ENCODE measurements at places on chromosomes 1 and 21. TPM values are rescaled to one million over a fixed set of nuclear protein-coding genes. Genes with fewer than 3 reads are reported as not detected.

GRCh38 chr1:207414606-207415108 is 39.5 kb upstream of the CR2 start:
- no peak for DNase-seq
- no peaks in the 10 kb centered on the region for H3K36me3 ChIP-seq
- H3K4me1 ChIP-seq: no peaks in the 10 kb centered on the region

SPATC1L gene
- 7.0 TPM for total RNA-seq

TACSTD2 gene
- 0.16 TPM for total RNA-seq

OR2L8 gene
- total RNA-seq: not detected

NBL1 gene
- total RNA-seq: 30.0 TPM

LIPI gene
- total RNA-seq: not detected

GNAT2 gene
- not detected for total RNA-seq

DNA sequence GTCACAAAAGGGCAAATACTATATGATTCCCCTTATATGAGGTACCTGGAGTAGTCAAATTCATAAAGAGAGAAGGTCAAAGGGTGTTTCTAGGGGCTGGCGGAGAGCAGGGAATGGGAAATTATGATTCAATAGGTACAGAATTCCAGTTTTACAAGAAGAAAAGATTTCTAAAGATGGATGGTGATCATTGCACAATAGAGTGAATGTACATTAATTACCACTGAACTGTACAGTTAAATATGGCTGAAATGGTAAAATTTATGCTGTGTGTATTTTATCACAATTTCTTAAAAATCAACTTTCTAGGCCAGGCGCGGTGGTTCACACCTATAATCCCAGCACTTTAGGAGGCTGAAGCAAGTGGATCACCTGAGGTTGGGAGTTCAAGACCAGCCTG is 18.1 kb upstream of the TMEM81 start:
- H3K4me3 ChIP-seq: no peak overlapping the region
- no peaks in the 10 kb centered on the region for H3K4me1 ChIP-seq
- no peak for DNase-seq
- no peaks in the 10 kb centered on the region for H3K27me3 ChIP-seq
- H3K36me3 ChIP-seq: peaks cover 92% of the 10 kb centered on the region
- no peak overlapping the region for H3K27ac ChIP-seq

DNA sequence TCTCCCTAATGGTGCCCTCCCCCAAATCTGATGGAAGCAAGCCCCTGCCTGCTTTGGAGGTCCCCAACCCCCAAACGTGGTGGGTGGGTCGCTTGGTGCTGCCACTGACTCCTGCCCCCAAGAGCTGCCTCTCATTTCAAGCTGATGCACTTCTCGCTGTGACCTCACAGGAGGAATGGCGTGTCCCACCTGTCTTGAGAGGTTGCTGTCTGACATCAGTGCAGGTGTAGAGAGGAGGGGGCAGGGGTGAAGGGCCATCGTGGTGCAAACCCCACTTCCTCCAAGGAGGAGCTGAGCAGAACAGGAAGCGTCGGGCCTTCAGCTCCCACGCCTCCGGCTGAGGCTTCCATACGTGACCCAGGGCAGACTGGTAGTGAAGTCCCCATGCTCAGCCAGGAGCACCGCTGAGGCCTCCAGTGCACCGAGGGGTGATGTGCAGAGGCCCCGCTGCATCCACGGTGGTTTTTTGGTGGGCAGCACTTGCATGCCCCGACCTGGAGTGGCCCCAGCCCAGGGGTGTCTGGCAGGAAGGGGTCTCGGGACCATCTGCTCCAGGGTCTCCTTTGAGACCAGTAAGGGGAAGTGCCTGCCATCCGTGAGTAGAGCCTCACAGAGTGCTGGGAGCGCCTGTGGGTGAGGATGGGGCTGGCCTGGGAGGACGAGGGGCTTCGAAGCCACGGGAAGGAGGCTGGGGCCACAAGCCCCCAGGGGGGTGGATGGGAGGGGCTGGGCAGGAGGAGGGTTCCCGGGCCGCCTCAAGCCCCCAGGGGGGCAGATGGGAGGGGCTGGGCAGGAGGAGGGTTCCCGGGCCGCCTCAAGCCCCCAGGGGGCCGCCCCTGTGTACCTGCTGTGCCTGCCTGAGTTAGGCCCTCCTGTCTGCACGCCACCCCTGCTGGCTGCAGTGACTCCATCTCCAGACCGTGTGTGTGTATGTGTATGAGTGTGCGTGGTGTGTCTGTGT is 39.8 kb downstream of the WDR4 start:
- no peak overlapping the region for H3K4me3 ChIP-seq
- peaks cover 27% of the 10 kb centered on the region for H3K36me3 ChIP-seq
- peak; percentile 9 for DNase-seq
- H3K27ac ChIP-seq: no peak overlapping the region
- peaks cover 4% of the 10 kb centered on the region for H3K4me1 ChIP-seq

- no peaks in the 10 kb centered on the region for H3K36me3 ChIP-seq
- no peak overlapping the region for H3K27ac ChIP-seq
- peaks cover 6% of the 10 kb centered on the region for H3K4me1 ChIP-seq
- H3K4me3 ChIP-seq: no peak overlapping the region
- no peaks in the 10 kb centered on the region for H3K27me3 ChIP-seq
Observed at GRCh38 chr1:224517171-224517570, 82.6 kb upstream of the WDR26 start.

HAO2 gene
- not detected for total RNA-seq

NTRK1 gene
- total RNA-seq: 1.0 TPM

- DNase-seq: no peak
- H3K27ac ChIP-seq: no peak overlapping the region
- H3K4me1 ChIP-seq: peaks cover 13% of the 10 kb centered on the region
- no peak overlapping the region for H3K4me3 ChIP-seq
- no peaks in the 10 kb centered on the region for H3K27me3 ChIP-seq
Observed at GRCh38 chr1:147719711-147720225, 40.6 kb downstream of the GJA5 start.

DNA sequence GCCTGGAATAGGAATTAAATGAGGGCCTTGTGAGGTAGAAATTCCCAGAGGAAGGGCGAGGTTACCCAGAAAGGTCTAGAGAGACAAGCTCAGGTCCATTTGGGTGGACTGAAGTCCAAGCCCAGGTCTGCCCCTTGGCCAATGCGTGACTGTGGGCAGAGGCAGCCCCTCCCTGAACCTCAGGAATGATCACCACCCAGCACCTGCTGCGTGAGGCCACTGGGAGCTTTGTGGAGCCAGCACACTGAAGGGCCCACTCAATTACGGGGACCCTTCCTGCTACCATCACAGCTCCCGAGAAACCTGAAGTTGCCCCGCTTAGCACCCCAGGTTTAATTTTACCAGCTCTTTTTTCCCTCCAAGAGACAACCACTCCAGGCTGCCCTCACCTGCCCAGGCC is 6.5 kb upstream of the MATN1 start:
- no peak overlapping the region for H3K27ac ChIP-seq
- no peak for DNase-seq
- no peaks in the 10 kb centered on the region for H3K4me1 ChIP-seq
- H3K27me3 ChIP-seq: no peaks in the 10 kb centered on the region

DNA sequence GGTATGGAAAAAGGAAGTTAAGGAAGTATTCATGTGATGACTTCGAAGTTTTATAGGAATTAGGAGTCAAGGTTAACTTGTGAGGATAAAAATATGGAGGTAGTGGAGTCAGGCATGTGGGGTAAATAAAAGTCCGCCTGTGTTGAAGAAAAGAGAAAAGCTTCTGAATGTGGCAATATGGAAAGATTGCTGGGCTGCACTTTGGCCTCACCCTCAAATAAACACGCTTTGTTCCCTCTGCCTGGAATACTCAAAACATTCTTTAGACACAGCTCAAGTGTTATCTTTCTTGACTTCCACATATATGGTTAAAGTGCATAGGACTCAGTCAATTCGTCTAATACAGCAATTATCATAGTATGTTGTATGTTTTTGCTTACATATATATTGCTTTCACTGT is 137.7 kb downstream of the PLA2G4A start:
- H3K4me1 ChIP-seq: no peaks in the 10 kb centered on the region
- H3K4me3 ChIP-seq: no peak overlapping the region
- DNase-seq: no peak
- no peaks in the 10 kb centered on the region for H3K36me3 ChIP-seq

DNA sequence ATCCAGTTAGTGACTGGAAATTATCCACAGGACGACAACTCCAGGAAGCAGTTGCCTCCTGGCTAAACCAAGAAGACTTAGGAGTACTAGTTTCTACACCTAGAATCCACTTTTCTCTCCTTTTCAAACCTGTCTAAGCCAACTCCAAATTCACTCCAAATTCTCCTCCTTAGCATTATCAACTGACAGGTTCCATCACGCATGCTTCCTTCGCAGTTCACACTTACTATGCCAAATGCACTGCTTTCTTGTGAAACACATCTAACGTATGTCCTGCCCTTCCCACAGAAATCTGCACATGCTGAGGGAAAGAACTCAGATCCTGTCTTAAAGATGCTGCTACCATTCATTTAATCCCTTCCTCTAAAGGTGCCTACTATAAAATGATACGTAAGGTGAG is 225.9 kb downstream of the RERE start:
- H3K4me3 ChIP-seq: no peak overlapping the region
- H3K4me1 ChIP-seq: peaks cover 27% of the 10 kb centered on the region
- H3K36me3 ChIP-seq: no peaks in the 10 kb centered on the region

DNA sequence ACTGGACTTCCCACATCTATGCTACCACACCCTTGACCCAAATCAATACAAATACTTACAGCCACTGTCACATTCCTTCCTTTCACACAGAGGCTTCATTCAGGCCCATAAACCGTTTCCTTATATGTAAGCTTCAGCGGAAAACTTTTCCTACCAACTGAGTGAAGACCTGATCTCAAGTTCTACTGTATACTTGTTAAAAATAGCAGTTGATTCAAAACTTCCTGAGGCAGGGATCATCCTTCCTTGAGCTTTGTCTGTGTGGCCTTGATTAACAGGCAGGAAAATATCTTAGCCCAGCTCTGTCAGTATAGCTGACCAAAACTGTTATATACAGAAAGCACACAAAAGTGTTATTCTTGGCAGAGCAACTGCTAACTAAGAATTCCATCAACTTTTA is 42.7 kb downstream of the DENND2C start:
- H3K36me3 ChIP-seq: peaks cover 3% of the 10 kb centered on the region
- H3K27me3 ChIP-seq: no peaks in the 10 kb centered on the region
- no peak overlapping the region for H3K27ac ChIP-seq
- DNase-seq: no peak

Measured in left ventricle myocardium inferior (tissue), 1 donor.